ENCODE measurements at places on chromosomes 16 and 17.

GRCh38 chr17:79623786-79624717, 13.2 kb upstream of the RBFOX3 start:
- DNase-seq, result no peak

- no peak for DNase-seq
Observed at GRCh38 chr16:55151561-55152305, 172.3 kb upstream of the IRX6 start.

- no peak for DNase-seq
Observed at GRCh38 chr16:6837722-6838121, 494.9 kb upstream of the RBFOX1 start.

- peak; percentile 72 for DNase-seq
Observed at GRCh38 chr17:77572065-77572601, 386.4 kb upstream of the TNRC6C start.

DNA sequence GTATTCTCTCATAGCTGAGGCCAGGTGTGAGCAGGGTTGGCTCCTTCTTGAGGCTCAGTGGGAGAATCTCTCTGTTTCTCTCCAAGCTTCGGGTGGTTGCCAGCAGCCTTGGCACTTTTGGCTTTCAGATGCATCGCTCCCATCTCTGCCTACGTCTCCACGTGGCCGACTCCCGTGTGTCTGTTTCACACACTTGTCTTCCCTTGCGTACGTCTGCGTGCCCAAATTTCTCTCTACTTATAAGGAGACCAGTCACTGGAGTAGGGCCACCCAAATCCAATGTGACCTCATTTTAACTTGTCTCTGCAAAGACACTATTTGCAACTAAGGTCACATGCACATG, 14.7 kb downstream of the OSBPL7 start:
- peak; percentile 12 for DNase-seq

- no peak for DNase-seq
Observed at GRCh38 chr17:78127239-78127887, 1.2 kb downstream of the TMC6 start.

DNA sequence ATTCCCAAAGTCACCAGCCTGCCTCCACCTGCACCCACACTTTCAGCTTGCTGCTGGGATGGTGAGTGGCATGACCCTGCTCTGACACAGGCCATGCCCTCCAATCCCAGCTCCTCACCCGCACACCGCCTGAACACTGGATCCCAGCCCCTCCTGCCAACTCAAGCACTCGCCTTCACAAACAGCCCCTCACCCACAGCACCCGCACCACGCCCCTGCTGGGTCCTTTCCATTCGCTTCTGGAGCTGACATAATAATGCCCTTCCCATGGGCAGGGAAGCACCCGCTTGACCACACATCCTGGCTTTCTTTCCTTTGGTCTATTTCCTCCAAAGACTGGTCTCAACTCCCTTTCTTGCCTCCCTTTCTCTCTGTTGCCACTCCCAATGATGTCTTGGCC, 57.6 kb downstream of the RAB11FIP4 start:
- no peak for DNase-seq

GRCh38 chr16:48282636-48283263, 35.4 kb upstream of the ABCC11 start:
- DNase-seq, result peak; percentile 17

DNA sequence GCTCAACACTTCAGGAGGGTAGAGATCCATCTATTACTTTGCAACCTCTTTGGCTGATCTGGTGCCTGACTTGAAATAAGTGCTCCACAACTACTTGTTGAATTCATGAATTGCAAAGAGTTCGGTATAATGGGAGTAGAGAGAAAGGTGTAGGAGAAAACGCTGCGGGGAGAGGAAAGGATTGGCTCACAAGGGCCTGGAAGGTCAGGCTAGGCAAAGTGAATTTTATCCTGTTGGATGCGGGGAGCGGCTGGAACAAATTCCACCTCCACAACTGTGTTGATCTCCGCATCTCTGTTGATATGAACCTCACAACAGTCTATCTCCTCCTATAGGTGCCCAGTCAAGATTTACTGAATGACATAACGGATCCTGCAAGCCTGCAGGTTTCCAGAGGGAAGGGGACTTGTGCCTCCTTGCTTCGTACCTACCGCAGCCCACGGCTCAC, 684 bp downstream of the SLX4 start:
- DNase-seq, result peak; percentile 47

- no peak for DNase-seq
Observed at GRCh38 chr16:66002601-66003000, 363.9 kb upstream of the CDH5 start.

DNA sequence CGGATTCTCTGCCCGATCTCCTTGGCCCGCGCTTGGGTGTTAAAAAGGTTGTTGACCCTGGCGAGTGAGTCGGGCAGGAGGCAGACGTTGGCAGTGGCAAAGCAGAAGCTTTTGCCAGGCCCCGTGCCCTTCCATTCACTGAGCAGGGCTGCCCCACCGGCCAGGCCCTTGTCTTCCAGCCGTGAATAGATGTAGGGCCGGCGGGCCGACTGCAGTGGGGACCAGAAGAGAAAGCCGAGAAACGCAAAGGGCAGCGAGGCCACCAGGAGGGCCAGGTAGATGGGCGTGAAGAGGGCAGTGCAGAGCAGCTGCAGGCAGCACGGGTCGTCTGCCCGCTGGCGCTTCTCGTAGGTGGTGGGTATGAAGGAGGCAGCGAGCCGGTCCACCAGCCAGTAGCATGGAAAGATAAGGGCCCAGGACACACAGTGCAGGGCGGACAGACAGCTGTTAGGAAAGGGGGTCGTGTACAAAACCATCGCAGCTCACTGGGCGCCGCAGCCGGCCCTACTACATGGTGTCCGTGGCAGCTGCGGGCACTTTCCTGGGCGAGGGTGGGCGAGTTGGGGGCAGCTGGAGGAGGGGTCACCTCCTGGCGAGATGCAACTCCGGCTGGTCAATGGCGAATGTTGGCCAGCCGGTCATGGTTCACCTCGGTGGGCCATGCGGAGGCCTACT, 61.0 kb downstream of the PRMT7 start:
- DNase-seq, result no peak

- DNase-seq, result peak; percentile 48
Observed at GRCh38 chr17:79836972-79837887, 2.0 kb downstream of the CBX4 start.

DNA sequence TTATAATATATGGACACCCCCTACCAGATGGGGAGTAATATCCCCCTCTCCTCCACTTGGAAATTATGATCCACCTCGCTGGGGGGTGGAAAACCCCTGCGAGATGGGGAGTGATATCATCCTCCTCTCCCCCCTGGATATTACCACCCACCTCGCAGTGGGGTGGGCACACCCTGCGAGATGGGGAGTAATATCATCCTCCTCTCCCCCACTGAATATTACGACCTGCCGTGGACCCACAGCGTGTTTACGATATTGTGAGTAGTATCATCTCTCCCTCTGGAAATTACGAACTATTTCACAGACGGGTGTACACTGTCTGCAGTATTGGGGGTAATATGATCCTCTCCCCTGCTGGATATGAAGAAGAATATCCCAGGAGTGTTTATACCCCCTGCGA, 228.3 kb upstream of the WSCD1 start:
- DNase-seq, result no peak

GRCh38 chr17:4087911-4088693, 54.7 kb downstream of the ZZEF1 start:
- no peak for DNase-seq

DNA sequence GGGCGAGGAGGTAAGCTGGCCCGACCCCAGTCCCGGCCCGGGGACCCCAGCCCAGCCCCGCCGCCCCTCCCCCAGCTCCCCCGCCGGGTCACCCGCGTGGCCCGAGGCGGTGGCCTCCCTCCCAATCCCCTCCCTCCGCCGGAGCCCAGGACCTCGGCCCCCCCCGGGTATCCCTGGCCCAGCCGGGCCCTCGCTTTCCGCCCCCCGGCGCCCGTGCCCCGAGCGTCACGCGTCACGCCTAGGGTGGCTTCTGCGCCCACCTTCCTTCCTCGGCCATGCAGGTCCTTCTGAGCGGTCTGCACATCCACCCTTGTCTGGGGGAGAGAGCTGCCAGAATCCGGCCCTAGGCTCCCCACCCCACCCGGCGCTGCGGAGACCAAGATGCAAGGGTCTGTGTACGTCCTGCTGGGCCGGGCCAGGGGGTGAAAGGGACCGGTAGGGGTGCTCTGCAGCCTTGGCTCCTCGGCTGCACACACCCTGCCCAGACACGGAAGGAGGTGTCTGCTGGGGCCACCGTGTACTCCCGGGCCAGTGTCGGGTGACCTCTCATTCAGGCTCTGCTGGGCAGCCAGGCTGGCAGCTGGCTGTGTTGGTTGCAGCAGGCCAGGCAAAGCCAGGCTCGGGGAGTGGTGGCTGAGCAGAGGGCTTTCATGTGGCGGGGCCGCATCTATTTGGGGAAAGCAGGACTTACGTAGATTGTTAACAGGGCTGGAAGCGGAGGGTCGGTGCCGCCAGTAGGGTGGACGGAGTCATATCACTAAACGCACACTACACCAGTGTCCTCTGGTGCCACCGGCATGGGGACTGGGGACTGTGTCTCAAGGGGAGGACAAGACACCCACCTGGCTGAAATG, 754 bp downstream of the RAB11FIP4 start:
- DNase-seq, result peak; percentile 63

DNA sequence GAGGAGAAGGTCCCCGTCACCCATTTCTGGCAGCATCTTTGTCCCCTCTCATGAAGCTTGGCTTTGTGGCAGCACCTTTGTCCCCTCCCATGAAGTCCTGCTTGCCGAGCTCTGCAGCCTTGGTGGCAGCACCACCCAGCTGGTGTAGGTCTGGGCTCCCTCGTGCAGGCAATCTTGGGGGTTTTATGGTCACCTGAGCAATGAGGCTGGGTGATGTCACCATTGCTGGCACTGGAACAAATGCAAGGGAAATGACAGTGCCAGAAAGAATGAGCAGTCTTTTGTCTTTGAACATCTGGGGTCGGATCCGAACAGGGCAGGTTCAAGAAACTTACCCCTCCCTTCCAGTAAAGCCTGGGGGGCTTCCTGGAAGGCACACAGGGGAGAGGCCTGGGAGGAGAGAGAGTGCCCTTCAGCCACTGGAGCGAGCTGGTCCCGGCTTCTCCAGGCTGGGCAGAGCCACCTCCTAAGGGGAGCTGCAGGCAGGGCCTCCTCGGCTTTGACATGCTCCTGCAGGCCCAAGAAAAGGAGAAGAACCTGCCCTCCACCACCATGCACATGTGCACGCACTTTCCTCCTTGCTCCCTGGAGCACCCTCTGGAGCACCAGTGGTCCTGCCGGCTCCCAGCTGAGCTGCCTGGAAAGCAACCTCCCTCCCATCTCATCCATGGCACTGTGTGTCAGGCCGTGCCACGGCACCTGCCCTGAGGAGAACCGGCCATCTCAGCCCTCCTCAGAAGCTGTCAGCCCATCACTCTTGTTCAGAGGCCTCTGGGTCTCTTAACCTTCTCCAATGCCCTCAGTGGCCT, 16.0 kb downstream of the BTBD17 start:
- no peak for DNase-seq

- peak; percentile 86 for DNase-seq
Observed at GRCh38 chr17:50518384-50519023, 10.3 kb downstream of the MYCBPAP start.

- no peak for DNase-seq
Observed at GRCh38 chr17:9677411-9677810, 32.1 kb downstream of the USP43 start.

DNA sequence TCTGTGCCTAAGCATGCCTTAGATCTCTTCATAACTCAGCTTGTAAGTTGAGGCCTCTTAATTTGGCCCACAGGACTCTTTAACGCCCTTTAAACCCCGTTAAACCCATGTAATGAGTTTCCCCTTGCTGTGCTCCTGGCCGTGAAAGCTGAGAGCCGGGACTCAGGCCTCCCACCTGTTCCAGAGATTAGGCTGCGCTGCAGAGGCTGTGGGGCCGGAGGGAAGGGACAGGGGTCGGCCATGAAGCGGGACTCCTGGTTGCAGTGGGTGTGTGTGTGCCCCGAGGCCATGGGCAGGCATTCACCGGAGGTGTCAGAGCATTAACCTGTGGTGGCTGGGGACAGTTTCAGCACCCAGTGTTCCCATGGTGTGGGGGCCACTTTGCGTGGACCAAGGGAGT, 150.8 kb upstream of the IRX3 start:
- no peak for DNase-seq

- DNase-seq, result no peak
Observed at GRCh38 chr17:9170853-9171252, 149.5 kb downstream of the NTN1 start.

All from G401 (cell line).